ENCODE measurements at places on chromosomes 11 and 22. TPM values are rescaled to one million over a fixed set of nuclear protein-coding genes. Genes with fewer than 3 reads are reported as not detected.

The SCUBE2 gene
- 4.9 TPM for total RNA-seq

The CFAP300 gene
- total RNA-seq: 9.5 TPM

The C11orf58 gene
- total RNA-seq: 149 TPM

The APLNR gene
- total RNA-seq: 7.8 TPM

The C11orf86 gene
- 0.41 TPM for total RNA-seq

The LMNTD2 gene
- 1.3 TPM for total RNA-seq

DNA sequence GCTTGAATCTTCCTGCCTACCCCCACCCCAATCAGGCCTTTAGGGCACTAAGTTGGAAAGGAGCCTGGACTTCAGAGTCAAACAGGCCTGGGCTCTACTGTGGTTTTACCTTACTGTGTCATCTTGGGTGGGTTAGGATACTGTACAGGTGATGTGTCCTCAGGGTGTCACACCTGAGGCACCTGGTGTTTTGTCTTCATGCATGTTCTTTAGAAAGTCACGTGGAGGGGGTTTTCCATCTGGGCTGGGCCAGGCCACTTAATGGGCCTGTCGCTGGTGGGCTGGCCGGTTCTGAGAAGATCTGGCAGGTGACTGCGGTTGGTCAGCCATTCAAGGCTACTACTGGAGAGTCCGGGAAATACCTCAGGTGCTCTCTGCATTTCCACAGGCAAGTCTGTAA lies 92.6 kb downstream of the SWAP70 start:
- DNase-seq: no peak

GRCh38 chr11:41720761-41721160 lies 261.3 kb upstream of the LRRC4C start:
- DNase-seq: no peak

DNA sequence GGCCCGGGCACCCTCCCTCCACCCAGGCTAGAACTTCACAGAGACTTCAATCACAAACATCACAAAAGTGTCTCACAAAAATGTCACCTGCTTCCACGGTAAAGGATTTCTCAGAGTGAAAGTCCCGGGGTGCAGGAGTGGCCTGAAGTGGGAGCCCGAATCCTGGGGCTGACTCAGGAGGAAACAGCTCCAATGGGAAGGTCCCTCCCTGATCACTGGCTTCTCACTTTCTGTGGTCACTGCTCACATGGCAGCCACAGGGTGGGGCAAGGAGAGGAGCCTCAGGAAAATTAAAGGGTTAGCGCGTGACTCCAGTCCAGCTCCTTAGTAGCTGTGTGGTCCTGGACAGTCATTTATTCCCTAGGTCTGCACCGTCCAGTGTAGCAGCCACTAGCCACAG lies 564.5 kb upstream of the B3GAT1 start:
- DNase-seq: no peak

DNA sequence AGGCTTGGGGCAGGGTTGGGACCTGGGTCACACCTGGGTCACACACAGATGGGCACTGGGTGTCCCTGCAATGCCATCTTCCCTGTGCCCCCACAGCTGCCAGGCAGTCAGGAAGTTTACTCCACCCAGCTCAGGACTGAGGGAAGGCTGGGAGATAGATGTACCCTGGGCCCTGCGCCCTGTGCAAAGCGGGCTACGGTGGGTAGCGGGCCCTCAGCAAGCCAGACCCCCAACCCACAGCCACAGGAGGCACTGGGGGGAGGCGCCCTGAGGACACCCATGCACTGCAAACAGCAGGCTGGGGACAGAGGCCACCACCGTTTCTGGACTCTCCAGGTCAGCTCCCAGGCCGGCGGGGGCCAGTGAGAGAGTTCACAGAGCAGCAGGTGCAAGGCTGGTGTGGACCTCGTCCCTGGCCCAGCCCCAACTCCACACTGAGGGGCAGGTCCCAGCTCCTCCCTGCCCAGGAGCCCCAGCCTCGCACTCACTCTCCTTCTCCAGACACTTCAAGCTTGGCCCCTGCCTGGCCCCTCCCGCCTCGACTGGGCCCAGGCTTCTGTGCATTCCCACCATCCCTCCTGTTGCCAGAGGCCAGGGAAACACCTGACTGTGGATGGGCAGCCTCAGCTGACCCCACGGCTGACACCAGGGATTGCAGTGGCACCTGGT lies 4.9 kb downstream of the DUSP8 start:
- peak; percentile 55 for DNase-seq

DNA sequence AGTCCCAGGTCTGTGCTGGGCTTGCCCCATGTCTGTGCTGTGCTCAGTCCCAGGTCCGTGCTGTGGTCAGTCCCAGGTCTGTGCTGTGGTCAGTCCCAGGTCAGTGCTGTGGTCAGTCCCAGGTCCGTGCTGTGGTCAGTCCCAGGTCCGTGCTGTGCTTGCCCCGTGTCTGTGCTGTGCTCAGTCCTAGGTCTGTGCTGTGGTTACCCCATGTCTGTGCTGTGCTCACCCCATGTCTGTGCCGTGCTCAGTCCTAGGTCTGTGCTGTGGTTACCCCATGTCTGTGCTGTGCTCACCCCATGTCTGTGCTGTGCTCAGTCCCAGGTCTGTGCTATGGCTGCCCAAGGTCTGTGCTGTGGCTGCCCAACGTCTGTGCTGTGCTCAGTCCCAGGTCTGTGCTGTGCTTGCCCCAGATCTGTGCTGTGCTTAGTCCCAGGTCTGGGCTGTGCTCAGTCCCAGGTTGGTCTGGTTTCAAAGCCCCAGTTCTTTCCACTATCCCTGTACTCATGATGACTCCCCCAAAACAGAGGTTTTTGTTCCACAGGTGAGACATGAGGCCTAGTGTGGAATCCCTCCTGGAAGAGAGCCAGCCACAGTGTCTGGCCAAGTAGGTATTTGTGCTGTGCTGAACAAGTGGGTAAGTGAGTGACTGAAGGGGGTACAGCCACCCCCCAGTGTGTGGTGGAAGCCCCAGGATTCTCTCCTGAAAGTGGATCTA lies 34.8 kb downstream of the IRAG1 start:
- no peak for DNase-seq

- no peak for DNase-seq
Observed at GRCh38 chr11:70040869-70041501, 37.1 kb upstream of the ANO1 start.

GRCh38 chr11:74139151-74139918 lies 31.5 kb downstream of the C2CD3 start:
- no peak for DNase-seq

DNA sequence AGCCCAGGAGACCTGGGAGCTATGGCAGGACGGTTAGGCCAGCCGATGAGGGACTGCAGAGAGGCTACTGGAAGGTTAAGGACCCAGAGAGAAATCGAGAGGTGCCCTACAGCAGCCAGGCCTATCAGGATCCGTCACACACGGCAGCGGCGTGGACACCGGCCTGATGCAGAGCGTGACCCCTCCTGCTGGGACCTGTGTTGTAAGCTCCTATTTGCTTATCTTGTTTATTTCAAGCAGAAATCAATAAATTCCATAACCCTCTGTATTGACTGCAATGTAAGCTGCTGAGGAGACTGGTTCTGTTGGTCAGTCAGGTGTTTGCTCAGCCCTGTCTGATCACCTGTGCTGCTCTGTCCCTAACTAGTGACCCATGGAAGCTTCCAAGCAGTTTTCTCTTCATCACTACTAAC lies 39.9 kb downstream of the PPP2R1B start:
- DNase-seq: no peak

DNA sequence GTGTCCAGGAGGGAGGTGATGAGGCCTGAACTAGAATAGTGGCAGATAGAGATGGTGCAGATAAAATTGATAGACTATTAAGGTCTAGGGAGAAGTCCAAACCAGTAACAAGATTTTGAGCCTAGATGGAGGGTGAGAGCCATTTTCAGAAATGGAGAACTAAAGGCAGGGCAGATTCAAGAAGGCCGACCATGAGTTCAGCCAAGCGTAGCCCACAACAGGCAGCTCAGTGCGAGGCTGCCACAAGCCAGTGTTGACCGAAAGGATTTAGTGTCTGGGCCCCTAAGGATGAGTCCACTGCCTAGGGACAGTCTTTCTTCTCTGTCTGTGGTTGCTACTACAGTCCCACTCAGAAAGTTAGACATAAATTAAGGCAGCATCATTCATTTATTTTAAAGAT lies 51.7 kb downstream of the PPP2R1B start:
- no peak for DNase-seq

DNA sequence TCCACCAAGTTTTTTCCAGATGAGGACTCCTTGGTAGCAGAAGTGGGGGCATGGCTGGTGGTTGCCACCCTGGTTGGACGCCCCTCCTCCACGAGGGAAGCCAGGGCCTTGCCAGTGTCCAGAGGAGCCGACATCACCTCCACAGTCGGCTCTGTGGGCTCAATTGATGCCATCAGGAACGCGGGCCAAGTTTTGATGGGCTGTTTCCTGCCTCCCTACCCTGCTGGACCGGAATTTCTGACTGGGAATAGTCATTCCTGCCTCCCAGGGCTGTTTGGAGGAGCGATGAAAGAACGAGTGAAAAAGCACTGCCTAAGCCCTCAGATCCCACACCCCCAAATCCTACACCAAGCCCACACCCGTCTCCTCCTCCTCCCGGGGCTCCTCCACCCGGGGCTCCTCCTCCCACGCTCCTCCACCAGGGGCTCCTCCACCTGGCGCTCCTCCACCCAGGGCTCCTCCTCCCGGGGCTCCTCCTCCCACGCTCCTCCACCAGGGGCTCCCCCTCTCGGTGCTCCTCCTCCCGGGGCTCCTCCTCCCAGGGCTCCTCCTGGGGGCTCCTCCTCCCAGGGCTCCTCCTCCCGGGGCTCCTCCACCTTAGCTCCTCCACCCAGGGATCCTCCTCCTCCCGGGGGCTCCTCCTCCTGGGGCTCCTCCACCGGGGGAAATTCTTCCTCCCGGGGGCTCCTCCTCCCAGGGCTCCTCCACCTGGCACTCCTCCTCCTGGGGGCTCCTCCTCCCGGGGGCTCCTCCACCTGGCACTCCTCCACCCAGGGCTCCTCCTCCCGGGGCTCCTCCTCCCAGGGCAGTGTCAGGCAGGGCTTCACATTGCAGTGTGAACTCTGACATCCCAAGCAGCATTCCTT lies 10.0 kb upstream of the PRR5 start:
- no peak for DNase-seq

DNA sequence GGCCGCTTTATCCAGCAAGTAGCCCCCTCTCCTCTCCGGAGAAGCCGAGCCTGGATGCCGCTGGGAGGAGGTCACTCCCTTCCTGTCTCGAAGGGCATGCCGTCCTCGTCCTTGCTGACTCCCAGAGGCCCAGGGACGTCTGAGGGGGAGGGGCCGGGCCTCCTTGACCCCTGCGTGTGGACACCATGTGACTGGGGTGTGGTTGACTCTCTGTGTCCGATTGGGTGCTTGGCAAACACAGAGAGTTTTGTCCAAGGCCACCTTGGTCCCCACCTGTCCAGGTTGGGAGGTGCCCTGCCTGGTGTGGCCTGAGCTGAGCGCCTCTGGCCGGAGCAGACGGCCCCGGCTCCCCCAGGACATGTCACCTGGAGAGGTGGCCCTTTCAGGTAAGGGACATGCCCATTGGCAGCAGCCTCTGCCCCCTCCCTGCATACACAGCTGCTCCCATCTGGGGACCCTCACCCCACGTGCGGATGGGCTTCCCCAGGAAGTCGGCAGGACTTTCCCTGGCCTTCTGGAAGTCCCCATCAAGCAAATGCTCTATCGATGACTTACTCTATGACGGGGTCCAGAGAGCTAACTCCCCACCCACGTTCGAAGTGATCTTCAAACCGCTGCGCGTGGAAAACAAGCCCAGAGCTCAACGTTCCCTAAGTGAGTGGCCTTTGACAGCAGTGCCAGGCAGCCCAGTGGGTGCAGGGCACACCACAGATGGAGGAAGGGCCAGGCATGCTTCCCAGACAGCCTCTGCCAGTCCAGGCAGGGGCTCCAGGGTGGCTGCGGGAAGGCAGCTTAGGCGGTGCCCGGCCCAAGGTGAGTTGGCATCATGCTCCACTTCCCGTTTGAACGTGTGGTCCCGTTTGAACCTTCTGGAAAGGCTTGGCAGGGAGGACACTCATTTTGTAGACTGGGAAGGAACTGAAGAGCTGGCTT lies at the start of gene SMIM38:
Gene SMIM38 (plus strand): TSS at position 634 of the 933 bp plus-strand sequence. CDS start 1,912 bp downstream, outside the sequence.
- DNase-seq: no peak

DNA sequence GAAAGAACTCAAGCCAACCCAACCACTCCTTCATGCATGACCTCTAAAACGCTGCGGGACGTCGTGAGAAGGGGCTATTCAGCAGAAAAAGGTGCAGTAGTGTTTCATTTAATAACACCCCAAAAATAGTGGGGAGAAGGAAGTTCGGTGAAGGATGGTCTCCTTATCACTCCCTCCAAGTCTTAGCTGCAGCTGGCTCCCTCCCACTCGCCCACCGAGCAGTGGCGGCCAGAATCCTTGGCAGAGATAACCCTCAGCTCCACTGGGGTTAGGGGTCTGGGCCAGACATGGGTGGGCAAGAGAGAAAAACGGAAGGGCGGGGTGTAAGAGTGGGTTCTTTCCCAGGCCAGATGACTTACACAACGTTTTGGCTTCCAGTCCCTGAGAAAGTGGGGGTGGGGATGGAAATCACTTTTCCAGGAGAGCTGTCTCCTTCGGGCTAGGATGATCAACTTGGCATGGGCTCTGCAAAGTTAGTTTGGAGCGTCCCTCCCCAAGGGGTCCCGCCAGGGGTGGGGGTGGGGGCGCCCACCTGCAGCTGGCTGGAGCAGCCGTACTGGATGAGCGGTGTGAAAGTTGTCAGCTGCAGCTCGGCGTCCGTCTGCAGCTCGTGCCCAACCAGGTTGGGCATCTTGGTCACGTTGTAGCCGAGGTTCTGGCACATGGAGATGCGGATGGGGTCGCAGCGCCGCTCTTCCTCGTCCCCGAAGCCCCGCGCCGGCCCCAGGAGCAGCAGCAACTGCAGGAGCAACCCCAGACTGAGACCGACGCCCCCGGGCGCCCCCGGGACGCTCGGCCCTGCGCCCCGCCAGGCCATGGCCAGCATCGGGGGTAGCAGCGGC lies 705 bp downstream of the FZD4 start:
- DNase-seq: peak; percentile 29

GRCh38 chr11:106988151-106989077 lies 29.9 kb downstream of the GUCY1A2 start:
- peak; percentile 16 for DNase-seq

DNA sequence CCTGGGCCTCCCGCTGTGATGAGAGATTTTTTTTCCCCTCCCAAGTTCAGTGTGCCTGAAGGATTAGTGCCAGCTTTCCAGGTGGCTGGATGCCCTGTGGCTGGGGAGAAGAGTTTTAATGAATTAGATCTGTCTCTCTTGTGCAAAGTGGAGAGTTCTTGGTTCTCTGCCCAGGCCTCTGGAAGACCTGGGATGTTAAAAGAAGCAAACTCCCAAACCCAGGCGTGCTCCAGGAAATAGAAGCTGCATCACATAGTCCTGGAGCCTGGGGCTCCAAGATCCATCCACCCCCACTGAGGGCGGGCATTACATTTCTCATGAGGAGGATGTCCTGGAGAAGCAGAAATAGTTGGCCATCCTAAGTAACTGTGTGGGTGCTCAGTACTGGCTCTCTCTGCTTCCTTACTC lies 30.6 kb downstream of the SDHAF2 start:
- no peak for DNase-seq

Measured in adrenal gland (tissue), 19 donors.